ENCODE measurements at places on chromosomes 5 and 9.

GRCh38 chr5:122844136-122844909 lies 1.1 kb upstream of the SNX24 start:
- DNase-seq: no peak

GRCh38 chr5:36770125-36770524 lies 106.4 kb upstream of the NIPBL start:
- no peak for DNase-seq

GRCh38 chr9:136327304-136327974 lies at the start of gene GPSM1:
Gene GPSM1 (plus strand): TSS chr9:136327539. CDS start chr9:136327696, 157 bp downstream.
- no peak for DNase-seq

- no peak for DNase-seq
These were observed 11.4 kb downstream of the ZBTB5 start for GRCh38 chr9:37453827-37454226.

- DNase-seq: no peak
These were observed 12.1 kb upstream of the WDR5 start for GRCh38 chr9:134123764-134124128.

GRCh38 chr9:135698767-135699166 lies 514 bp downstream of the SOHLH1 start:
- DNase-seq: no peak

DNA sequence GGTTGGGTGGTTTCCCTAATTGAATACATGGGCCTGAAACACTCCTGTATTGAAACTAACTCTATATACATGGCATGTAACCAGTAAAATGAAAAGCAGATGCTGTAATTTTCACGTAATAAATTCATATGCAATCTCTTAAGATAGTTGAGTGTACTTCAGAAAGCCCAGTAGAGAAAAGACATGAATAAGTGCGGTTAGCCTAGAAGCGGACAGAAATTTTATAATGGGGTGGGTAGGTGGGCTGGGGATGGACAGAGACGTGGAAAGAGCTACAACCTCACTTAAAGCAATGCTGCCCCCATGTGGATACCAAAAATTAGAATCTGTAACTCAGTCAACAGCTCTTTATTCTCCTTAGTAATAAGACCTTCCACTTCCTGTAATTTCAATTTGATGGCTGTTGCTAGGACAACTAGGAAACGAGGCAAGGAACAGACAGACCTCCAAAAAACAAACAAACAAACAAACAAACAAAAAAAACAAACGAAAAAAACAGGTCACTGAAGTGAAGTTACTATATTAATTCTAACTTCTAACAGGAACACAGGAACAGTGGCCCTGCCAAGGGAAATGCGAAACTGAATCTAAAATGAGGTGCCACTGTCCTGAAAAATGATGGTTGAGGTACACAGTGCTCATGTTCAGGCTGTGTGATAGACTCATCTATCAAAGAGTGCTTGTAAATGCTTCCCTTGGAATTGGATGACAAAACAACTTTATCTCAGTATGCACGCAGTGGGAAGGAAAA lies 103.4 kb upstream of the GNA14 start:
- no peak for DNase-seq

- no peak for DNase-seq
These were observed 151.6 kb upstream of the MAP1B start for GRCh38 chr5:71955723-71956122.

DNA sequence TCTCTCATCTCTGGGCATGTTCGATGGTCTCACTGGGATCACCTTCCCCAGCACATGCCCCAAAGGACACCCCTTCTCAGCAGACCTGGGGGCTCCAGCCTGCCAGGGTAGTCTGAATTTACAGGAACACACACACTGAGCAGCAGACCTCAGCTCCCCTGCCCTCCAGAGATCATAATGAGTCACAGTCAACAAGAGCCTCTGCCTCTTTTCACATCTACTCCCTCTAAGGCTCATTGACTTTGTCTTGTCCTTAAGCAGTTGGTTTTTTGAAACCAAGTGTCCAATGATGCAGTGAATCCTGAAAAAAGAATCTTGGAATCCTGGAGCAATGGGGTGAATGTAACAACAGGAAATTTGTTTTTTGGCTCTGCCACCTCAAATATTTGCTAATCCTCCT lies 20.8 kb downstream of the GABBR2 start:
- DNase-seq: no peak

GRCh38 chr9:20526500-20527319 lies 95.6 kb downstream of the MLLT3 start:
- DNase-seq: no peak

- no peak for DNase-seq
These were observed 280.1 kb downstream of the HSPA4 start for GRCh38 chr5:133331941-133332340.

DNA sequence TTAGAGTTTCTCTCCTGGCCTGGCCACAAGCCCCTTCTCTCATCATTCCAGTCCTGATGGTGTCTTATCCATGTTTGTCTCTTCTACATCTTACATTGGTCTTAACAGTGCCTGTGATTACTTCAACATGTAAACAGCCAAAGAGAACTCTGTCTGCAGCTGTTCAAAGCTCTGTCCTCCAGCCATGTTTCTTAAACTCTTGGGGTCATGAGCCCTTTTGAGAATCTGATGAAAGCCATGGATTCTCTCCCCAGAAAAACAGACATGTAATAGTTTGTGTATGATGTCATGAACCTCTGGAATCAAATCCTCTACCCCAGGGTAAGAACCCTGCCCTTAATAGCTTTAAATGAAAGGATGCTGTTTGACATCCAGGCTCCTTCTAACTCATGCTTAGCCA lies 30.1 kb downstream of the MAMDC2 start:
- DNase-seq: no peak

- DNase-seq: no peak
These were observed 124.7 kb downstream of the WNK2 start for GRCh38 chr9:93308676-93309075.

GRCh38 chr5:170067574-170068170 lies 38.0 kb upstream of the FOXI1 start:
- no peak for DNase-seq

- DNase-seq: no peak
These were observed 910 bp upstream of the GARNL3 start for GRCh38 chr9:127263664-127264063.

- no peak for DNase-seq
These were observed 346.7 kb upstream of the KLF9 start for GRCh38 chr9:70761139-70761670.

- peak; percentile 69 for DNase-seq
These were observed 4.4 kb upstream of the N4BP3 start for GRCh38 chr5:178108966-178109365.

DNA sequence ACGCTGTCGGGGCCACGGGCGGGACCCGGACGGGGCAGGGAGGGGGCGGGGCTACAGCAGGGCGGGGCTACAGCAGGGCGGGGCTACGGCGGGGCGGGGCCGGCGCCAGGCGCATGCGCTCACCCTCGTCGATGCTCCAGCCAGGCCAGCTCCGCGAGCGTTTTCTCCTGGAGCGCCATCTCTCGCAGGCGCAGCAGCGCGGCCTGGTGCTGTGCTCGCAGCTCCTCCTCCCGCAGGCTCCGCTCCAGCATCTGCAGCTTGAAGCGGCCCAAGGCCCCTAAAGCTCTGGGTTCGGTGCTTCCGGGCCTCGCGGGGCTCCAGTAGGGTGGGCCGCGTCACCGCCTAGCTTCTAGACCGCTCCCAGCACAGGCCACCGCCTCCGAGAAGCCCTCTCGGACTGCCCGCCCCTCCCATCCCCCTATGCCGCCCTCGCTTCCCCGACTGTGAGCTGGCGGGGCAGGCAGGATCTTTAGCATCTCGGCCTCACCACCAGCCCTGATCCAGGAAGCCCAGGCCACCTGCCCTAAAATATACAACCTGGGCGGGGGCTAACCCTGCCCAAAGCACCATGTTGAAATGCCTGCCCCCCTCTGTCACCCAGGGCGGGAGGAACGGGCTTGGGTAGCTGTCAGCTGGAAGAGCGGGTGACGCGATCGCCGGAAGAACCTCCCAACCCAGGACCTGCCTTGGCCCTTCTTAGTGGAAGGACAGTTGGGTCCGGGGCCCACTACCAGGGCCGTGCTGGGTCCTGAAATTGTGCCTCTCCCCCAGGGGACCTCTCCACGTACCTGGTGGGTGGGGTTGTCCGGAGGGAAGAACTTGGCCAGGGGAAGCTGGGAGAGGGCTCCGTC lies 21.9 kb upstream of the QSOX2 start:
- peak; percentile 88 for DNase-seq

- DNase-seq: no peak
These were observed 256.9 kb downstream of the PLK2 start for GRCh38 chr5:58202941-58203444.

DNA sequence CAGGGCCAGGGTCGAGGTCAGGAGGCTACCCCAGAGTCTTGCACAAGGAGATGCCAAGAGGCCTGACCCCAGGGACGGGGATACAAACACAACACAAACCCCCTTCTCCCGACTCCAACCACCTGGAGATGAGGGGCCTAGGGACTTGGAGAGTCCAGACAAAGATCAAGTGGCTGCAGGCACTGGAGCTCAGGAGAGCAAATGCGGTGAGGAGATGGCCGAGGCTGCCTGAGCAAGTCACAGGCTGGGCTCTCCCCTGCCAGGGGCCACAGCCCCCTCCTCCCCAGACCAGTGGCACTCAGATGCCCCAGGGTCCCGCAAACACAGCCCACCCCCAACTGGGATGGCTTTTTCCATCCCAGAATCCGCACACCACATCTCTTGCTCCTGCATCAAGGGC lies 15.8 kb downstream of the SH3GLB2 start:
- DNase-seq: no peak

GRCh38 chr5:31027721-31028120 lies 165.8 kb upstream of the CDH6 start:
- no peak for DNase-seq

DNA sequence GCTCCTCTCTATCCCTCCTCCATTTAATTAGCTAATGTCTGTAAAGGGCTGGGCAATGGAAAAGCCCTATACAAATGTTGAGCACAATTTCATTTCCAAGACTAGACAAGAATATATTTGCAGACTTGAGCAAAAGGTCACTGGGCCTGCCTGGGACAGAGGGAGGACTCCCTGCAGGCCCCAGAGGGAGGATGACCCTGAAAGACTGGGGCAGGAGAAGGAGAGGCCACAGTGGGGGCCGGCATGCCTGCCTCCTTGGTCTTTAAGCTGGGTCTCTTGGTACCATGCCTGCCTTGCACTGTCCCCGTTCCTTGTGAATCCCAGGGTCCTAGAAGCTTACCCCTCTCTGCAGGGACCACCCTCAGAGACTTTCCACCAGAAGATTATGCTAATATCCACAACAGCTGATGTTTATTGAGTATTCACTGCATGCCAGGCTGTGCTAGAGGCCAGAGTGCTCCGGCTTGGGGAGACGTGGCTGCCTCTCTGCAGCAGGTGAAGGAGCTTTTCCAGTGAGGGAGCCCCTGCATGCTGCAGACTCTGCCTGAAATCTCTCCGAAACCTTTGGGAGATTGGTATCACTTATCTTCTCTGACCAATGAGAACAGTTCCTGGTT lies 72.7 kb upstream of the HSPA9 start:
- DNase-seq: no peak

GRCh38 chr9:116580853-116581252 lies 106.3 kb upstream of the TRIM32 start:
- no peak for DNase-seq

DNA sequence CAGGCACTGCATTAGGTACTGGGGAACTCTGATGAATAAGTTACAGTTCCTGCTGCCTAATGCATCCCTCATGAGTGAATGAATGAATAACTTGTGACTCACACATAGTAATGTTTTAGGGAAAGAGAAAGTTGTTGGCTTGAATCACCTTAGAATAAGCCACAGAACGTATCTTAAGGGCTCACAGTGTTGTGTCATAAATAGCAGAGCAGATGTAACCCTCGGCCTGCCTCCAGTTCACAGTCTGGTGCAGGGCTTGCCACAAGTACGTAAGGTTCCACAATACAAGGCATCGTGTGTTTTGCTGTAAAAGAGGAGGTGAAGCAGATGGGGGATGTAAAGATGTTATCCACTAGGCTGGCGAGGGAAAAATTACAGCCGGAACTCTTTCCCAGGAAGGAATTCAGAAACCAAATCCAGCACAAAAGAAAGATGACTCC lies 218.7 kb downstream of the TRPM3 start:
- DNase-seq: no peak

DNA sequence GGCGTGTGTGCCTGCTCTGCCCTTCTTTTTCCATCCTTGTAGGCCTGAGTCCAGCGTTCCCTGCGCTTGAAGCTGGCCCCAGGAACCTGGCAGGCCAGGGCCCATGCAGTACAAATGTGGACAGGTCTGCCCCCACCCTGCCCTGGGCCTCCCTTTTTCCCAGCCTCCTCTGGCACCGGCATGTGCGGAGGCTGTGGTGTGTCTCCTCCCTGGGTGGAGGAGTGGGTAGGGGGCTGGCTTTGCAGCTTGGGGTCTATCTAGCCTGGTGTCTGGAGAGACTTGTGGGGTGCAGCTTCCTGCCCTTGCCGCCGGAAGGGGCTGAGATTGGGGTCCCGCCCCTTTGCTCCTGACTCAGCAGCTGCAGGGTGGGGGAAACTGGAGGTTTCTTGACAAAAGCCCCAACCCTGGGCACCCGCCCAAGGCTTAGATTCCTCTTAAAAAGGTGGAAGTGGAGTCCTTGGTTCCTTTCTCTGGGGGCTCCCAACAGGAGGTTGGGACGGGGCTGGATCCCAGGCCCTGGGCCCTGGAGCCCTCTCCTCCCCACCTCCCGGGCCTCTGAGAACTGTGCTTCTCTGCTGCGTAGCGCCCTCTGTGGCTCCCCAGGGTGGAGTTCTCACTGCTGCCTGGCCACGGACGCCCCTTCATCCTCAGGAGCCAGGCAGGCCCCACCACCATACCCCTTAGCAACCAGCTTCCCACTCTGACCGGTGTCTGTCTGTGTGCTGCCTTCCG lies 18.0 kb downstream of the RXRA start:
- DNase-seq: peak; percentile 78

DNA sequence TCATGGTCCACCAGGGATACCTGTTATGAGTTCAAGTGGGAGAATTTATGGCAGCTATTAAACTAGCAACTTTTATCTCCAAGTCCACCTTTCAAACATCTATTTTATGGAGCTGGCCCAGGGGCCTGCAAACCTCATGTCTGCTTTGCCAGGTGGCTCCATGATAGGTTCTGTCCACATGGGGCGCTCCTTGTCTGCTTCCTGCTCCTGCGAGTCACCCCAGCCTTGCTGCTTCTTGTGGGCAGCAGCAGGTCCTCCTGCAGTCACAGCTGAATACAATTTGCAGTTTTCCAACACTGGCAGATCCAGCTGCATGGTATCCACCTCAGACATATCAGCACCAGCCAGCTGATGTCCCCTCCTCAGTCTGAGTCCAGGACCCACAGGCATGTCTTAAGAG lies 39.6 kb upstream of the FRRS1L start:
- no peak for DNase-seq

DNA sequence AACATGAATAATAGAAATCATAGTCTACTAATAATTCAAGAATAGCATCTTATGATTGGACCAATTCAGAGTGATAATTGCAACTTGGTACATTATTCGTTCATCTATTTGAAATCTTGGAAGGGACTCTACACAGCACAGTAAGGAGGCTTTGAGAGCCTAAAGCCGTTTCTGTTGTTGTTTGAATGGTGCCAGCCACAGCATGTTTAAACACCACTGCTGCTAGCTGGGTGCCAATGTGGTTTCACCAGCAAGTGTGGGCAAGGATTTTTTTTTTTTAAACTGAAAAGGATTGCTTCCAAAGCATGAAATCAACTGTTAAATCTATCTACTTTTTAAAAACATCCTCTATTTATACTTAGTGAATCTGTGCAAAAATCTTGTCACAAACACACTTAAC lies 253.9 kb upstream of the MAP3K1 start:
- no peak for DNase-seq

All from lower lobe of right lung (tissue), 2 donors.